Posterior cingulate gyrus (tissue), 11 donors: ENCODE measurements at places on chromosomes 6 and 20.

GRCh38 chr6:71123051-71123450 lies 165.6 kb upstream of the OGFRL1 start:
- DNase-seq, result no peak

GRCh38 chr6:129309154-129309553 lies 400.8 kb downstream of the ARHGAP18 start:
- DNase-seq, result no peak

DNA sequence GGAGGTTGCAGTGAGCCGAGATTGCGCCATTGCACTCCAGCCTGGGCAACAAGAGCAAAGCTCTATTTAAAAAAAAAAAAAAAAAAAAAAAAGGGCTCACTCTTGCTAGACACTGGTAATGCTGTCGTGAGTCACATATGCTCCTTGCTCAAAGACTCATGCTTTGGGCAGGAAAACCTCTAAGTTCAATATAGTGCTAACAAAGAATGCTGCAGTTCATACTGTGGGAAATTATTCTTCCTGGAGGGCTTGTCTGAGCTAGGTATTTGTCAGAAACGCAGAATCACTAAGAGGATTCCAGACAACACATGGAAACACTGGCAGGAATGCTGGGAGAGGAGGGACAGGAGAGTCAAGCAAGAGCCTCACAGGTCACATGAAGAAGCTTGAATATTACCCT lies 2.3 kb upstream of the LYRM2 start:
- DNase-seq, result no peak

DNA sequence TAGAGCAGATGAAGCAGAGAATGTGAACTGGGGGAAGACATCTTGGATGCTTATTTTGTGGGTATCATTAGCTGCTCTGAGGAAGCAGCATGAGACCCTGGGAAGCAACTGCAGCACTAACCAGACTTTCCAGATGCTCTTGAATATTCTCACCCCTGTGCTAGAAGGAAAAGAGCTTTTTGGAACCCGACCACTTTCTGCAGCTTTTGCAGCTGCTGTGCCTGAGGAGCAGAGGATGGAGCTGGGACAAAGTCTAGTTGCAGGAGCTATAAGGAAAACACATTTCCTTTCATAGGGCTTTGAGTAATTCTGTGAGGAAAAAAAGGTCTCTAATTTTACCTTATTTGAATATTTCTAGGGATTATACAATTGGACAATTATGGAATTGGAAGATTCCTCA lies 369.7 kb downstream of the CD109 start:
- no peak for DNase-seq

GRCh38 chr20:60104993-60105803 lies 147.0 kb downstream of the CDH26 start:
- no peak for DNase-seq

DNA sequence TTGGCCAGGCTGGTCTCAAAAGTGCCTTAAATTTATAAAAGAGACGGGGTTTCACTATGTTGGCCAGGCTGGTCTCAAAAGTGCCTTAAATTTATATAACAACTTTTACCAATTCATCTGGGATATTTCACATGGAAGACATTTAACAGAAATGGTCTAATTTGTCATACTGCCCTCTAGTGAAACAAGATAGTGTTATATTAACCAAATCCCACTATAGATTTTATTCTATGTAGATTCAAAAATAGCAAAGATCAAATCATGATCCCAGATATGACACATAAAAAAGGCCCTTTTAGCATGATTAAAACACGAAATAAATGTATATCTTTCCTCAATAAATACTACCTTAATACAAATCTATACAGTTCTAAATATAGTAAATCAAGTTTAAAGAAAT lies 102.8 kb upstream of the TFAP2D start:
- DNase-seq, result no peak
